ENCODE measurements at places on chromosomes 7 and 10.

DNA sequence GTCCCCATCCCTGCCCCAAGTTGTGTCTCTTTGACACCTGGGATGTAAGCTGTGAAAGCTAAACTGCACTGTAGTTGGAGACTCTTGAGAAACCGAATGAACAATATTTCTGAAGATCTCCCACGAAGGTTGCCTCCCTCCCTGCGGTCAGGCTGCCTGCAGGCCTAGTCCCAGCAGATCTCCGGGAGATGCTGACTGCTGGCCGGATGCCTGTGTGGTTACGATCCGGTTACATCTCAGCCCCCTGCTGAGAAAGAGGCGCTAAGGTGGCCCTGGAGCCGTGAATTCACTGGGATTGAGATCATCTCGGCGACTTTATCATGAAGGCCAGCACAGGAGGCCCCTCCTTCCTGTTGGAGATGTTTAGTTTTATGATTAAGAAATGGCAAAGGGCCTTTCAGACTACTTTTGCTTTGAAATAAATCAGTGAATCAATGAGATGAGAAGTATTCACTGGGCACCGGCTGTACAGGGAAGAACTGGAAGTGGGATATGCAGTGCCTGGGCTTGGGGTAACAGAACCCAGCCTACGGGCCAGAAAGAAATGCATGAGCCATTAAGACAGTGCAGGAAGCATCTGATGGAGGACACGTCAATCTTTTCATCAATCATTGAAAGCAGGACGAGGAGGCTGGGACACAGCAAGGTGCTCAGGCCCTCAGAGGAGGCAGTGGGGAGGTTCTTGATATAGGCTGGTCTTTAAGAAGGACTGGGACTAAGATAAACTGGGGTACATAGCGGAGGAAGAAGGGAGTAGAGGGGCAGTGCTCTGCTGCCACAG lies 177.6 kb downstream of the PRKAG2 start:
- peak; percentile 96 for DNase-seq

GRCh38 chr7:15016315-15016667 lies 113.7 kb upstream of the DGKB start:
- DNase-seq, result no peak

GRCh38 chr7:95840953-95841950 lies 68.9 kb downstream of the DYNC1I1 start:
- no peak for DNase-seq

GRCh38 chr7:142519079-142520078 lies 229.9 kb upstream of the PRSS1 start:
- no peak for DNase-seq

DNA sequence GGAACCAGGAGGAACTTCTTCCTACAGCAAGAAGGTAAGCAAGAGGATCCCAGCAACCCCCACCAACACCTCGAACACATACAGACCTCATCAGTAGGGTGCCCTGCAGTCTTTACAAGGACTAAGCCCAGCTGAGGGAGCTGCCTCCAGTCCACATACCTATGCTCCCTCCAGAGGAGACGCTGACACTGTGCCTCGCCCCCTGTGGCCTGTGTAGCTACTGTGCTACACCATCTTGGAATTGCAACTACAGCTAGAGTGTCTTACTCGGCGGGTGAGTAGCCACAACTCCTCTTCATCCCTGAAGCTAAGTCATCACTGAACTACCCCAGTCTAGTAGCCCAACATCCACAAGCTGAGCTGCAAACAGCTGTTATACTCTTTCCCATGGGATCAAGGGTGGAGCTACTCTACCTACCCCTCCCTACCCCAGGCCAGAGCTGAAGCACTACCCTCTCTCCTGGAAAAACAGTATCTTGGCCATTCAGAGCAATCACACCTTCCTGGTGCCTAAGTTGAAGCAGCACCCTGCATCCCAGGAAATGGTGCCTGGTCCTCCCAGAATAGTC lies 42.2 kb upstream of the CAMK2B start:
- no peak for DNase-seq

DNA sequence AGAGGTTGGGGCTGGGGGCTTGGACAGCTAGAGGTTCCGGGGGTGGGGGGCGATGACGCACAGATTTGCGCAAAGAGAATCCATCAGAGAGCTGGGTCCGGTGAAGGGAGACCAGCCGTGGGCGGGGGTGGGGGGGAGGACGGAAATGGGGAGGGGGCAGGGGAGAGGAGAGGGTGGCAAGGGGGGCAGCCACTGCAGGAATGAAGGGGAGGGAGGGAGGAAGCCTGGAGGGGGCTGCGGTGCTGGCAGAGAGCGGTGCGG lies 1.2 kb upstream of the VGF start:
- DNase-seq, result no peak

DNA sequence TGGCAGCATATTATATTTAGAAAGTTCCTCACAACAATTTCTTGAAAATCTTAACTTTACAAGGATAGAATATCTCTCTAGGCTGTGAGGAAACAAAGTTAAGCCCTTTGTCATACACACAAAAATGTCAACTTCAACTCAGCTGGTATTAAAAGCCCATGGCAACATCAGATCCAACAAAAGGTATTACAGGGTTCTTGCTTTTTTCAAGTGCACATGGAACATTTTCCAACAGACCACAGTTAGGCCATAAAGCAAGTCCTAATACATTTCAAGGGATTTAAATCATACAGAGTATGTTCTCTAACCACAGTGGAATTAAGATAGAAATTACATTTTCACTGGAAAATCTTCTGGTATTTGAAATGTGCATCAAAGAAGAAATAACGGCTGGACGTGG lies 71.9 kb upstream of the OIT3 start:
- no peak for DNase-seq

- no peak for DNase-seq
Observed at GRCh38 chr10:33746836-33747268, 412.4 kb upstream of the NRP1 start.

DNA sequence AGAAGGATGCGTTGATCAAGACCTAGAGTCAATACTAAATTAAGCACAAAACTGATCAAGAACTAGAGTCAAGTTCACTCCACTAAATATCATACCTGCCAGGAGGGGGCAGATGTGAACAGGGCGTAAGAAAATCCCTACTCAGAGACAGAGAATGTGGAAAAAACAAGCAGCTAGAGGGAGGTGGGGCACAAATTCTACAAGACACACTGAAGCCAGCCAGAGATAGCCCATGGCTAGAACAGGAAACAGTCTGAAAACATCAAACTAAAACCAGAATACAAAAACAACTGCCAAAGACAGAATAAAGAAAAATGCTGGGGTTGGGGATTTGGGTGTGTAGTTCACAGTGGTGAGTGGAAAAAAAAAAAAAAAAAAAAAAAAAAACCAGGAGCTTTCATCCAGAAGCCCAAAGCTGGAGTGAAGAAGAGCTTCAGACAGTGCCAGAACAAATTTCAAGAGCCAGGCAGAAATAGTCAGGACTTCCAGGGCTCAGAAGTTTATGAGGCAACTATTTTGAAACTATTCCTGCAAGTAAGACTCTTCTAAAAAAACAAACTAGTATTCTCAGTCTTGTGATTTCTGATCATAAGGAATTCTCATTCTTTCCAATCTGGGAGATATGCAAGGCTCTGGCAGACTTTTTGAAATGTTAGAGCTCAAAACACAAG lies 118.3 kb downstream of the CCDC71L start:
- DNase-seq, result peak; percentile 78

- DNase-seq, result no peak
Observed at GRCh38 chr7:42624471-42624870, 287.4 kb downstream of the C7orf25 start.

- DNase-seq, result no peak
Observed at GRCh38 chr7:107233174-107233573, 64.4 kb downstream of the HBP1 start.

GRCh38 chr7:80187727-80188126 lies 53.1 kb downstream of the GNAI1 start:
- no peak for DNase-seq

DNA sequence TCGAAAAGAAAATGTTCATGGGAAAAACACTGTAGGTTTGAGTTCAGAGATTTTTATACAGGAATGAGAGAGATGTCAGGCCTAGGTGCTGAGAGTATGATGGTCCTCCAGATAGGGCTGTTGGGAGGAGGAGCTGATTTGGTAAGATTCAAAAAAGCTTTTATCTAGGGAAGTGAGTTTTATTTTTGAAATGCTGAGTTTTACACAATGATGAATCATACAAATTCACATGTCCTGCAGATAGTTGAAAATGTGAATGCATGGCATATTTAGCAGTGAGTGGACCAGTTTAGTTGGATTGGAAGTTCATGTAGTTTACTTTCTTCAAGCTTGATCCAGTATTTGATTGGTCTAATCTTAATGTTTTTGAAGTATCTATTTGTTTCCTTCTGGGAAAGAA lies 154.8 kb downstream of the LRRC4 start:
- peak; percentile 32 for DNase-seq

GRCh38 chr10:73581918-73582317 lies 9.2 kb downstream of the USP54 start:
- DNase-seq, result no peak

DNA sequence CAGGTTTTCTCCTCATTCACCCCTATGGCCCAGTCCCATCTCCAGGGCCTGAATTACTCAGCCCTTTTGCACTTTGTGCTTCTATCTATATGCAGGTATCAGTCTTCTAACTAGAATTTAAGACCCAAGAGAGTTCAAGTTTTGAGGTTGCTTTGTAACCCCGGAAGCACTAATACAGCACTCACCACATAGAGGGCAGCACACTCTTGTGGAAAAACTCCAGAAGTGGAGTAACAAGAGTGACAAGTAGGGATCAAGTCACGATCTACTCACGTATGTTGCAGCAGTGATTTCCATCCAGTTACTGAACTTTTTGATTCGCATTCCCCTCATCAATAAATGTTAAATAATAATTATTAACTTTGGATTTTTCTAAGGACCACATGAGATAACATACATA lies 151.0 kb downstream of the CHCHD3 start:
- DNase-seq, result no peak

DNA sequence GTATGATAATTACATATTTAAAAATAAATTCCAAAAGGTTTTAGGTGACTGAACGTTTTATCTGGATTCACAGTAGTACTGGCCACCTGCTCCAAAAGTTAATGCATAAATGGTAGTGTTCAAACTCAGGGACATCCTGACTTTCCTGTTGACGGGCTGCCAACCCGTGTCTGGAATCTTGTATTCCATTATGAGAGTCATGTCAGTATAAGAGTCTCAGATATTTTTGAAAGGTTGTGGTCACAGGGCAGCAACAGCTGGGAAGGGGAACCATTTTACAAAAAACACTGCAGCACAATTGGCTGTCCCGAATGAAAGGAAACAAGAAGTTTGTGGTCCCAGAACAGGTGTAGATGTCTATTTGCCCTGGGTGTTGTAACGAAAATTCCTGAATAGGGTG lies 2.8 kb downstream of the TDRD1 start:
- no peak for DNase-seq
